Left colon (tissue), 2 donors: ENCODE measurements at places on chromosomes 5 and 9. TPM values are rescaled to one million over a fixed set of nuclear protein-coding genes. Genes with fewer than 3 reads are reported as not detected.

Gene DBH
- not detected for total RNA-seq

DNA sequence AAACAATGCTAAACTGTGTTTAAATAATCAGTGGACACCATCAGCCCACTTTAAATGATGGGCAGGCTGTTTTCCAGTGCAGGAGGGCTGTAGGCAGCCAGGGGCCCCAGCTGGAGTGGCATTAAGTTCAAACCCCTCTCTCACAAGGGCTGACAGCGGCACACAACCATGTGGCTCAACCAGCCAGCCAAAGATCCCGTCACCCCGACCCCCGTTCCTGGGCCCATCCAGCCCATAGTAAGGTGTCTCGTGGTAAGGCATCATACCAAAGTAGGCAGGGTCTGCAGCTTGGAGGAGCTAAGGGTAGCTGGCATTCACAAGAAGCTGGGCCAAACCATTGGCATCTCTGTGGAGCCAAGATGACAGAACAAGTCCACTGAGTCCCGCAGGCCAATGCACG is 24.9 kb downstream of the BTNL9 start:
- no peak for DNase-seq

- DNase-seq: no peak
Observed at GRCh38 chr5:84685121-84685894, 300.6 kb upstream of the EDIL3 start.

Gene ANKRD31
- 0.11 TPM for total RNA-seq

GRCh38 chr9:98432134-98432533 is 176.7 kb upstream of the TBC1D2 start:
- DNase-seq: no peak

DNA sequence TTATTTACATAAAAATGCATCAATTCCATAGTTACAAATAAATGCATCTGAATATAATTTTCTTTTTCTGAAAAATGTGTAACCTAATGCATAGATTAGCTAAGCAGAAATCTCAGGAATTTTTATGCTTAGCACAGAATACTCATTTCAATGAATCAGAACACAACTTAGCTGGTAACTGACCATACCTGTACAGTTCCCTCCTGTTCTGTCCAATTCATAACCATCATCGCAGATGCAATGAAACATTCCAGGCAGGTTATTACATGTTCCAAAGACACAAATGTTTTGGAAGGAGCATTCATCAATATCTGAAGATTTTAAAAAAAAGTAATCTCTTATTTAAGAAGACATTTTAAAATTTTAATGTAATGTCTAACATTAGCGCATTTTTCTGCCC is 219.4 kb downstream of the FBN2 start:
- no peak for DNase-seq
